Adrenal gland (tissue), 19 donors: ENCODE measurements at places on chromosomes 4 and X.

- DNase-seq, result no peak
Observed at GRCh38 chrX:154751669-154752271, 893 bp upstream of the GAB3 start.

- DNase-seq, result no peak
Observed at GRCh38 chr4:88002786-88003185, 4.6 kb upstream of the PKD2 start.

- no peak for DNase-seq
Observed at GRCh38 chrX:45843518-45843917, 642.8 kb upstream of the DIPK2B start.

GRCh38 chrX:45758319-45758718 is 557.6 kb upstream of the DIPK2B start:
- DNase-seq, result no peak

- DNase-seq, result no peak
Observed at GRCh38 chr4:11487139-11487538, 58.4 kb upstream of the HS3ST1 start.

- no peak for DNase-seq
Observed at GRCh38 chr4:10180927-10181744, 64.5 kb upstream of the WDR1 start.

DNA sequence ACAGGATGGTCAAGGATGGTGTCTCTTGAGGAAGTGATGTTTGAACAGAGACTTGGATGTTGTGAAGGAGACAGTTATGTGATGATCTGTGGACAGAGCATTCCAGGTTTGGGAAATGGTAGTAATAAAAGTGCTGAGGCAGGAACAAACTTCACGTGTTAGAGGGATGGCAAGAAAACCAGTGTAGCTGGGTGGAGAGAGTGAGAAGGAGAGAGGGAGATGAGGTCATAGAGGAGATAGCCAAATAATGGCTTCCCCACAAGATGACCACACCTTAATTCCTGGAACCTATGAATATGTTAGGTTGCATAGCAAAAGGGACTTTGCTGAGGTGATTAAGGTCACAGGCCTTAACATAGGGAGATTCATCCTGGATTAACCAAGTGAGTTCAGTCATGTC is 75.6 kb upstream of the GPR50 start:
- no peak for DNase-seq

- DNase-seq, result no peak
Observed at GRCh38 chr4:7910952-7911578, 28.6 kb downstream of the AFAP1 start.
